ENCODE measurements at places on chromosomes 1 and 21. TPM values are rescaled to one million over a fixed set of nuclear protein-coding genes. Genes with fewer than 3 reads are reported as not detected.
A peak's percentile ranks its signal among the peaks of the same experiment; 100 is the strongest.

DNA sequence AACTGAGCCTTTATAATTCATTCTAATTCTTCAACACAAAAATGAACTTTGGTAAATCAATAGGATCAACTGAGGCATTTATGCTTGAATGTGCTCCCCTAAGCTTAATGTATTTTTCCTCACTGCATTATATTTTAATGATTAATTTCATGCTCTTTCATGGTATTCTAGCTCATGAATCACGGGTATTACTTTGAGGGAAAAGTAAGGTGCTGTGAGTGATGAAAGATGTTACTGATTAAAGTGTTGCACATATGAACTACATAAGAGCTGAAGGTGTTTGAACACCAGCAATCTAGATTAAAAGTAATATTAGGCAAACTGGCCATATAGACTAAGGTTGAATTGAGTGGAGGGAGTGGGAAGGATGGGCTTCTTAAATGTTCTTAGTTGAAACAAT lies 1.9 kb downstream of the DPYD start:
- DNase-seq = no peak

DNA sequence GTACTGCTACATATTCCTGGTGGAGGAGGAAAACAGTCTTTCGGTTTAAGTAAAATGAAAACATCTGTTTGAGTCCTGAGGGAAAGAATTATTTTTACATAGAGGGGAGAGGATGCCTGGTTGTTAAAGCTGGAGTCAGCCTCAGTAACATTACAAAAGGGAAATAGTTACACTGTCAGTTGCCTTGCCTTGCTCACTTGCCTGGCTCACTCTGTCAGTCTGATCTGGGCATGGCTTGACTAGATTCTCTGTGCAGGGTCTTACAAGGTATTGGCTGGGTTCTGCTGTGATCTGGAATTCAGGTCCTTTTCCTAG lies 8.4 kb upstream of the UBE2U start:
- no peak for DNase-seq

DNA sequence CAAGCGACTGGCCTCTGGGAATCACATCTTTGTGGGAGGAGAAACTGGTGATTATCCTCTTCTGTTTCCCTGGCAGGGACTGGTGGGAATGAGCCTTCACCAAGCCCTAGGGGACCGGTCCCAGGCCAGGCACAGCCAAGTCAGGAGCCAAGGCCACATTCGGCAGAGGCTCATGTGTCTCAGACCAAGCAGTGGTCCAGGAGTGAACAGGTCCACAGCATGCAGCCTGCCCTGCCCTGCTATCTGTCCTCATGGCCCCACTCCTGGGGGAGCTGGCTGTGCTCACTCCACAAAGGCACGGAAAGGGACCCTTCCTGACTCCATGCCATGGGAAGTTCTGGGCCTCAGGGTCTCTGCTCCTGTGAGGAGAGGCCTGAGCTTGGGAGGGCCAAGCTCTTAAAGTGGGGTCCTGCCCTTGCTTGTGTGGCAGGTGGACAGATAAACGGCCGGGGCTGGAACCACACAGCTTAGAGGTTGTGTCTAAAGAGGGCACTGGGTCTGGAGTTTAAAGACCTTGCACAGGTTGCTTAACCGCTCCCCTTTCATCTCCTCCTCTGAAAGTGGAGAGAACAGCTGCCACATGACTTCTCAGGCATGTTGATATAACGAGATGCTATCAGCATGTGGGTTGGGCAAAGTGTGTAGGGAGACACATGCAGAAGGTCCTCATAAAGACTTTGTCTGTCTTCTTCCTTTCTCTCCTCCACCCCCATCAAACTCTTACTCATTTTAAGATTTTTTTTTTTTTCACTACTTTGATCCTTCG lies 57.5 kb downstream of the CASQ2 start:
- no peak for DNase-seq

DNA sequence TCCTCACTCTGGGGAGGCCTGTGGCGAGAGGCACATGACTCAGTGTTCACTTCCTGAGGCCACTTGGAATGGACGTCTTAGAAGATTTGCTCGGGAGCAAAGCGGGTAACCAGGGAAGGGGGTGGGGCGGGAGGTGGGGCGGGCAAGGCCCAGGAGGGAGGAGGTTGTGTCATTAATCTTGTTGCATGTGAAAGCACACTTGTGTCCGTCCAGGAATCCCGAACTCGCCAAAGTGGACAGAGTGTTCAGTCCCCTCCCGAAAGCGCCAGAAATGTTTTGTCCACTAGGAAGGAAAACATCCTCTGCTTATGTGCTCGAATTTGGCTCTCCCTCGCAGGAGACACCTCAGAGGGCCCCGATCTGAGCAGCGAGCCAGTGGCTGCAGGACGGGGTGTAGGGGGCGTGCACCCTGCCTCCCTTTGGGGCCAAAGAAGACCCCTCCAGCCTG lies 84.2 kb downstream of the SPSB1 start:
- no peak for DNase-seq

- peak; percentile 67 for DNase-seq
Measured at GRCh38 chr1:41241354-41241748, 755 bp downstream of the SCMH1 start.

- DNase-seq = no peak
Measured at GRCh38 chr1:216854836-216855484, 131.7 kb upstream of the ESRRG start.

DNA sequence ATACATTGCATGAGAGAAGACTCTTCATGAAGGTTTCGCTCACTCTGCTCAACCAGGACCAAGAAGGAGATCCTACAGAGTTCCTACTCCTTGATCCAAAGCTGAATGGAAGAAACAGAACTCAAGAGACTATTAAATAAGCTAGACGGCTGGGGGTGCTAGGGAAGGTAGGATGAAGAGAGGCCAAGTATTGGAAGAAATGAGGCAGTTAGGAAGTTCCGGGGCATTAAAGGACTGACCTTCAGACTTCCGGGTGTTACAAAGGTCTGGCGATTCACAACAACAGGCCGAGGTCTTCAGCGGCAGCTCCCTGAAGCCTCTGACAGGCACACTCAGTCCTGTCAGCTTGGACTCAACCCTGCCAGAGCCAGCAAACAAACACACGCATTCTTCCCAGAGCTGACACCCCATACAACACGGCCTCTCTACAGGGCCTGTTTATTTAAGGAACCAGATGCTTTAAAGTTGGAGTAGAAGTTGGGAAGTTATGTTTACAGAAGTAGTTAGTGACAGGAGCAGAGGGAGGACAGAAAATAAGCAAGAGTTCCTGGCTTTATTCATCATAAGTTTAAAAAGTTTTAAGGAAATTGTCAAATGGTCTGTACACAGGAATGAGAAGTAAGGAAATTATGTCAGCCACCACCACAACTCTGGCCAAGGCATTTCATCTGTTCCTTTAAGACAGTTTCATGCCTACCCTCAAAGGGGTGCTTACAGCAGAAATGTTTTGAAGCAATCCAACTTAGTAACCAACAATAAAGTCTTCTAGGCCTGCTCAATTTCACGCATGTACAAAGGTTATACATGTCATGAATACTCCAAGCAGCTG lies 4.7 kb downstream of the SORT1 start:
- peak; percentile 14 for DNase-seq

GRCh38 chr1:207745839-207746767 lies 5.8 kb upstream of the CD46 start:
- DNase-seq = peak; percentile 59

DNA sequence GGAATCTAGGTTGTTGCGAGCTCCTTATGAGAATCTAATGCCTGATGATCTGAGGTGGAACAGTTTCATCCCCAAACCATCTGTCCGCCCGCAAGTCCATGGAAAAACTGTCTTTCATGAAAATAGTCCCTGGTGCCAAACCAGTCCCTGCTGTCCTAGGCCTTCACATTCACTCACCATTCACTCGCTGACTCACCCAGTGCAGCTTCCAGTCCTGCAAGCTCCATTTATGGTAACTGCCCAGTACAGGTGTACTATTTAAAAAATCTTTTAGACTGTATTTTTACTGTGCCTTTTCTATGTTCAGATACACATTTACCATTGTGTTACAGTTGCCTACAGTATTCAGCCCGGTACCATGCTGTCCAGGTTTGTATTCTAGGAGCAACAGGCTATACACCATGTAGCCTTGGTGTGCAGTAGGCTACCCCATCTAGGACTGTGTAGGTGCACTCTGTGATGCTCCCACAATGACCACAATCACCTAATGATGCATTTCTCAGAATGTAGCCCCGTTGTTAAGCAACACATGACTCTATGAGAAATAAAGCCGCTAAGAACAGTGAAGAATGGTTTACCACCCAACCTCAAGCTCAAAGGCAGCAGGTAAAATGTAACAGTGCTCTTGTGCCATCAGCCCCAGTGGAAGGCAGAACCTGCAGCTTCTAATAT lies 2.4 kb downstream of the ECHDC2 start:
- no peak for DNase-seq

DNA sequence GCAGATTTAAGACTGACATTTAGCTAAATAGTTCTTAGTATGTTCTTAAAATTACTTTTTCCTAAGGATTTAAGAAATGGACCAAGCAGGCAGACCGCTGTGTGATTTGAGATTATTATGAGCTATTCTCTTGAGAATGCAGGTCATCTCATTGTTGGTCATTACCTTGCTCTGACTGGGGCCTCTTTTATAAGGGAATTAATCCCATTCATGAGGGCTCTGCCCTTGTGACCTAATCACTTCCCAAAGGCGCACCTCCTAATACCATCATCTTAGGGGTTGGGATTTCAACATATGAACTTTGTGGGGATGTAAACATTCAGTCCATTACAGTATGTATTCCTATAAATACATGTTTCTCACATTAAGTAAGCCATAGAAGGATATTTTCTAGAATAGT lies 24.2 kb downstream of the OSBPL9 start:
- DNase-seq = no peak

- no peak for DNase-seq
Measured at GRCh38 chr1:65332821-65333220, 23.5 kb downstream of the DNAJC6 start.

GRCh38 chr1:64962441-64962840 lies 3.9 kb downstream of the JAK1 start:
- DNase-seq = no peak

DNA sequence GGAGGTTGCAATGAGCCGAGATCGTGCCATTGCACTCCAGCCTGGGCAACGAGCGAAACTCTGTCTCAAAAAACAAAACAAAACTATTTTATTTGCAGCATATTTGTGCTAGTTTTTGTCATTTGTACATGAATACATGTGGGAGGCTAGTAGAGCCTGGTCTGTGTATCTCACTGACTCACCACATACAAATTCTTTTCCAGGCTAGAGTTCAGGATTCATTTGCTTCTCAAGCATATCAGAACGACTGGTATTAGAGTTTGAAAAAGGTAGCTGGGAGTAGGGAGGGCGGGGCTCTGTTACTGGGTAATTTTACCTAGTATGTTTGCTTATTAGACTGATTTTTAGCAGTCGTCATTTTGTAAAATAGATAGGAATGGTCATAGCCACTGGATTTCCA lies 4.5 kb upstream of the TOR3A start:
- DNase-seq = no peak

- no peak for DNase-seq
Measured at GRCh38 chr21:14591882-14592281, 45.8 kb upstream of the SAMSN1 start.

DNA sequence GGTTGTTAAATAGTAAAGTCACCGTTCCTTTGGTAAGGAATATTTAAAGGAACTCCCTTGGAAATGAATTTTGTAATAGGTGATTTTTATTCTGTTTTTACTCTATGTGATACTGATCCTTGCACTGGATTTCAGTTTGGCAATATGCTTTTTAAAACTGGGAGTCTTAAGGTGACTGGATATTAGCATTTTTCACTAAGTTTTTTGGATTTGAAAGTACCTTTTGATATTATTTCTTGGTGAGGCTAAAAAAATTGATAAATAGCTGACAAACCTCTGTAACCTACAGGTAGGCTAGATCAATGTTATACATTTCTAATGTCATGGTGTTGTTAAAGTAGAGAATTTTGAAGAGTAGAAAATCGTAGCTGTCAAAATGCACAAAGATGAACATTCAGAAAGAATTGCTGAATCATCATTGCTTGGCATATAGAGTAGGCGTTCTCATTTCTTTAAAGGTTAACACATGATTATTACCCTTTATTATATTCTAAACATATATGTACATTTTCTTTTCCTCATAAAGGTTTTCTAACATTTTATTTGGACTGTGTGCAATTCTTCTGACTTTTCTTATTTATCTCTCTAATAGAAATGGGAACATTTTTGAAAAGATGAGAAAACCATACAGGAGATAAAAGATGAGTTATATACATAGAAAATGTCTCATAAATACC lies 1.5 kb upstream of the DNAJB4 start:
- DNase-seq = no peak

DNA sequence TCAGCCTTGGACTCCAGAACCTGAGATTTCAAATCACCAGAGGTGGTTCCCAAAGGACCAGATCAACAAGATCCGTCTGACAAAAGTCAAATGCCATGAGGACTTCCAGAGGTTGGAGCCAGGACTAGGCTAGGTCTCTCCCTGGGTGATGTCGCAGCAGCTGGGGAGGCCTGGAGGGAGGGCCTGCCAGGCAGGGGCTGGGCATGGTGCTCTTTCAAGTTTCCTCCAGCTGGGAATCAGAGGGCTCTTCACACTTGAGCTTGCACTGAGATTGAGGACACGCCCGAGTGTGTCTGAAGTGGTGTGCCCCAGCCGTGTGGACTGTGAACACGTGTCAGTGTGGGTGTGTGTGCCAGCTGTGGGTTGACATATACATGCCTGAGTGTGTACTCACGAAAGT lies 21.3 kb upstream of the RSPO1 start:
- no peak for DNase-seq

- DNase-seq = peak; percentile 47
Measured at GRCh38 chr1:46411601-46412341, 17.7 kb downstream of the FAAH start.

DNA sequence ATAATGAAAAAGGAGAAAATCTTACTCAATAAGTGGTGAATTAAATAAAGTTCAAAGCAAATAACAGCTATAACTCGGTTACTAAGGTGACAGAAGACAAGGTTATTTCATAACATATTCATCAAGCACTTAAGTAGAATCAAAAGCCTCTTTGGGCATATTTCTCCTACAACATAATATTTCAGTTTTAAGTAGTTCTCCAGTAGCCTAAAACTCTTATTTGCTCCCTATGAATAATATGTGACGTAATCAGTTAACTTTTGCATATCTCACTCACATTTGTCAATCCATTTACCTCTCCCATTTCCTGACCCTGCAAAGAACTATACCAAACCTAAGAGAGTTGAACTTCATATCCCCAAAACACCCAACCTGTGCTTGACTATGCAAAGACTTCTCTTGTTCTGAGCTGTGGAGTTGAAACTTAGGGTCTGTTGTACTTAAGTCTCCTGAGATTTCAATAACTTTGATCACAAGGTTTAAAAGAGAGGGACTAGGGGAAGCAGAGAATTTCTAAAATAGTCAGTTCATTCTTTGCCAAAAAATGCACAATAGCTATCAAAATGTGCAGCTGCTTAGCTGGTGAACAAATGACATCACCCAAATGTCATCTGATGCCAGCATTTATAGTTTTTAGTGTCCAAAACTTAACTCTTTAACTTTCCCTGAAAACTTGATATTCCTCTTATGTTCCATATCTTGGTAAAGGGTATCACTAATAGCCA lies 37.2 kb downstream of the TTLL7 start:
- DNase-seq = no peak

BATF3 gene
- total RNA-seq = 0.90 TPM

PADI2 gene
- total RNA-seq = 2.7 TPM

AQP10 gene
- total RNA-seq = not detected

CELF3 gene
- total RNA-seq = not detected

PM20D1 gene
- total RNA-seq = 0.26 TPM

COL9A2 gene
- total RNA-seq = 3.2 TPM

HSD17B7 gene
- 50.6 TPM for total RNA-seq

DRAXIN gene
- not detected for total RNA-seq

PDZK1IP1 gene
- total RNA-seq = 231 TPM

PALMD gene
- 19.2 TPM for total RNA-seq

GABPB2 gene
- total RNA-seq = 13.6 TPM

ANXA9 gene
- total RNA-seq = 15.4 TPM
